ENCODE measurements at places on chromosomes 7 and 10.

DNA sequence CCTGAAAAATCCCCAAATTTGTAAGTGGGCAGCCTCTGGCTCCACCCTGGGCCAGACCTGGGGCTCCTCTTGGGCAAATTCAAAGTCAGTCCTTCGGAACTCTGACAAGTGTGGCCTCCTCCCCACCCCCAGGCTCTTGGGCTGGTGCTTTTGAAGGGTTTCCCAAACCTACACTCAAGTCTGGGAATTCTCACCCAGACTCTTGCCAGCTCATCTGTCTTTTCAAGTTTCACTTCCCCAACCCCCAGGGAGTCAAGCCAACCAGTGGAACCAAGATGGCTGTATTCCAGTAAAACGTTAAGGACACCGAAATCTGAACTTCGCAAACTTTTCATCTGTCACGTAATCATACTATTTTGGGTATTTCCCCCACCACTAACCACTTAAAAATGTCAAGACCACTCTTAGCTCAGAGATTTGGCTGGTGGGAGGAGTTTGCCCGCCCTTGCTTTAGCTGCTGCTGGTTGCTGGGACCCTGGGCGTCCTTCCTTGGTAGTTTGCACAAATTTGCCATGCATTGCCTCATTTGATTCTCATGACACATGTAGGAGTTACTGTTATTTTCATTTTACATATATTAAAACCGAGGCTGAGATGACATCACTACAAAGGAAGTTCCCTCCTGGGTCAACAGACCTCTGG lies 1.7 kb upstream of the MYO1G start:
- peak; percentile 49 for DNase-seq

GRCh38 chr7:98086281-98086718 lies 20.4 kb upstream of the LMTK2 start:
- no peak for DNase-seq

GRCh38 chr7:16759840-16760239 lies 6.3 kb downstream of the TSPAN13 start:
- no peak for DNase-seq

GRCh38 chr10:62000726-62001125 lies 99.2 kb downstream of the ARID5B start:
- no peak for DNase-seq

DNA sequence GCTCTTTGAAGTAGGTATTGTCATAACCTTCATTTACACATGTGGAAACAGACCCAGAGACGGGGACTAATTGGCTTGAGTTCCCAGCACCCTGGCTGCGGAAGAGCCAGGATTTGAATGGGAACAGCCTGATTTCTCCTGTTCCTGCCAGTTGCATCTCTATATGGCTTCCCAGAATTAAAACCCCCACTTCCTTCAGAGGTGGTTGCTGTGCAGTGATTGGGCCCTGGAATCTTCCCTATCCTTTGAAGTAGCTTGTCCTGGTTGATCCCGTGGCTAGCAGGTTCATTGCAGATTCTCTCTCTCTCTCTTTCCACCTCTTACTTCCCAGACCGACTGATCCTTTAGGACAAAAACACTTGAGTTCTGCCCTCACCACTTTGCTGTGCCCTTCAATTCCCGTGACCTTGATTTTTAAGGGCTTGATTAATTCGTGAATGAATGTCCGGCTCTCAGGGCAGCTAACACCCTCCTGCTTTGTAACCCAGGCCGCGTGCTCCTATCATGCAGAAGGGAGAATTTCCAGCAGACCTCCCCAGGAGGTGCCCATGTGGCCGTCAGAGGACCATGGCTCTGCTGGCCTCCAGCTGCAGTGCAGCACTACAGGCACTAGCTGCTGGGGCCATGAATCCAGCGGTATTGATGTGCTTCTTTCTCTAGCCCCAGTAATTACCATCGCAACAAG lies 120.6 kb upstream of the AGK start:
- peak; percentile 27 for DNase-seq

GRCh38 chr10:76021398-76021797 lies 590.0 kb downstream of the LRMDA start:
- no peak for DNase-seq

DNA sequence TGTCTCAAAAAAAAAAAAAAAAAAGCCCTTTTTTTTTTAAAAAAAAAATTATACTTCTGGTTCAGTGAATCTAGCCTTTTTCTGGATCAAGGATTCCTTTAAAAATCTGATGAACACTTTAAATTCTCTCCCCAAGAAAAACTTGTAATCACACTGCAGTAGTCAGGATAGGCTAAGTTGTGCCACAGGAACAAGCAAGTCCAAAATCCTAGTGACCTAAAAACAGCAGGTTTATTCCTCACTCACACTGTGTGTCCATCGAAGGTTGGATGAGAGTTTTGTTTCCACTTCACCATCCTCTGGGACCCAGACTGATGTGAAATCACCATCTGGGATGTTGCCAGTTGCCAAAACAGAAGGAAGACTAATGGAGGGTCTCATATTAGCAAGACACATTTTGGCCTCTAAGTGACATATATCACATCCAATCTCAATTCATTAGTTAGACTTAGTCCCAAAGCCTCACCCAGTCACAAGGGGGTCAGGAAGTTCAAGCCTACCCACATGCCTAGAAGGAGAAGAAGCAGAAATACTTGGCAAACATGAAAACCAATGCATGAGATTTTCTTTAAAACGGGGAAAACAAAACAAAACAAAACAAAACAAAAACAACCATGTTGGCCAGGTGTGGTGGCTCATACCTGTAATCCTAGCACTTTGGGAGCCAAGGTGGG lies 32.7 kb downstream of the CYP17A1 start:
- no peak for DNase-seq

DNA sequence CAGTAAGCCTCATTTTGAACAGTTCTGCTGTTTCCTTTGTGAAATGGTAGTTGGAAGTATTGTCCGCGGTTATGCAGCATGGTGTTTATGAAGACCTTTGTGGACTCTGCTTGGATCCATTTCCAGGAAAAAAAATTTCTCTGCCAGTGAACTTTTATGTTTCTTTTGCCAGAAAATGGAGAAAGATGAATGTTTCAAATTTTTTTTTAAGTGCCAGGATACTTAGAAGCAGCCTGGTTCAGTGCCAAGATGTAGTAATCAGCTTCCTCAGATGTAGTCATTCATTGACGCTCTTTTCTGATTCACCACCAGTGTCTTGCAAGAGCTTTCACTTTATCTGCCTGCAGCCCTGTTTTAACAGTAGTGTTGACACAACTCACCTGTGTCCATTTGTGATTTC lies 258.2 kb downstream of the SDK1 start:
- DNase-seq, result no peak

- DNase-seq, result no peak
Measured at GRCh38 chr7:157292770-157293412, 43.9 kb upstream of the DNAJB6 start.

DNA sequence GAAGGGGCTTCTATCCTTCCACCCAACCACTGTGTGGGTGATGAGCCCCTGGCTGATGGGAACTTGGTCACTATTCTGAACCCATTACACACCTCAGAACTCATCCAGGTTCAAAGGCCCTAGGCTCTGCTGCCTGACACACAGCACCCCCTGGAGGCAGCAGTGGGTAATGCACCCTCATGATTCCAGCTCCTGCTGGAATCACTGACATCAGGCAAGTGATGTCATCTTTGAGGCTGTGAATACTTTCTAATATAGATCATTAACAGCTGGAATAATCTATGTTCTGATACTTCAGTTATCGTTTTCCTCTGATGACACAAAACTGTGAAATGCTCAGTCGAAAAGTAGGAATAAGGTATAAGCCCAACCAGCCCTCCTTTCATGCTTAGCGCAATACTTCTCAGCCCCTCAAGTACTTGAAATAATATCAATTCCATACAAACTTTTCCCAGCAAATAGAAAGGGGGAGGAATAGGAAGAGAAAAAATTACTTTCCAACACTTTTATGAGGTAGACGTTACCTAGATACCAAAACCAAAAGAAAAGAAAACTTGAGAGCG lies 7.5 kb upstream of the RBP3 start:
- DNase-seq, result peak; percentile 63

DNA sequence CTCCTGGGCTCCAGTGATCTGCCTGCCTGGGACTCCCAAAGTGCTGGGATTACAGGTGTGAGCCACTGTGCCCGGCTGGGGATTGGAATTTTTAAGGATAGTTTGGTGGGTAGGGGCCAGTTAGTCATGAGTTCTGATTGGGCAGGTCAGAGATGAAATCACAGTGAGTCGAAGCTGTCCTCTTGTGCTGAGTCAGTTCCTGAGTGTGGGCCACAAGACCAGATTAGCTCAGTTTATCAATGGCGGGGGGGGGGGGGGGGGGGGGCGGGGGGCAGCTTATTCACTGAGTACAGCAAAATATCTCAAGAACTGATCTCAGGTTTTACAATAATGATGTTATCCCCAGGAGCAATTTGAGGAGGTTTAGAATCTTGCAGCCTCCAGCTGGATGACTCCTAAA lies 11.6 kb upstream of the ERCC6 start:
- peak; percentile 31 for DNase-seq

DNA sequence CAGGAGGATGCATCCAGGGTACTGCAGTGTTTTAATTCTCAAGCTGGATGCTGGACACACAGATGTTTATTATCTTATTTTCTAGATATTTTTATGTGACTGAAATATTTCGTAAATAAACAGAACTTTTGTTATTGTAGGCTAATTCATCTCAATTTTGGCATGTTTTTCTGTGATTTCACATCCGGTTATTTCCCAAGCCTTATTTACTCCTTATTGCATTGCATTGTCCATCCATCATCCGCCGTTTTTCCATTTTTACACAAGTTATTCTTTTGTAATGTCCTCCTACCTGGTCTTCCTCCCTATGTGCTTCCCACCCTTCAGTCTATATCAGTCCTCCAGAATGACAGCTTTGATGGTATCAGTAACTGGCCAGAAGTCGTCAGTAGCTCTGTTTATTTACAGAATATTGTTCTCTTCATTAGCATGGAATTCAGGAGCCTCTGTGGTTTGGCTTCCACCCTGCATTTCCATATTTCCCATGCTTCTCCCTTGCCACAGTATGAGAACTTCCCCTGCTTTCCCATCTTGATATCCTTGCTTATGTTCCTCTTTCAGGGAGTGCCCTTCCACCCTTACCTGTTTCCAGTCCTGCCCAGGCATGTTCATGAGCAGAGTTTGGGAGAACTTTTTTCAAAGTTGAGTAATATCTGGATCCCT lies 16.1 kb downstream of the GNAI1 start:
- DNase-seq, result no peak

DNA sequence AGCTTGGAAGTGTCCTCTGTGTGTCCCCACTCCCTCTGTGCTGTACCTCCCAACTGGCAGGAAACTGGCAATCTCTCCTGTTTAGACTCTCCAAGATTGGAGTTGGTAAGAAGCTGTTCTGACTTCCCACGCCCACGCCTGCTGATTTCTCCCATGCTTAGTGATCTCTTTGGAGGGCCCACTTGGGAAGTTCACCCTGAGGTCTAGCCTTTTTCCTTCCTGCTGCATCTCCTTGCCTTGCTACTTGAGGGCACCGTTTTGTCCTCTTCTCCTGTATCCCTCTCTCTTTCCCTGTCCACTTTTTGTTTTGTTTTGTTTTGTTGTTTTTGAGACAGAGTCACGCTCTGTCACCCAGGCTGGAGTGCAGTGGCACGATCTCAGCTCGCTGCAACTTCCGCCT lies 35.4 kb downstream of the ZAN start:
- no peak for DNase-seq

DNA sequence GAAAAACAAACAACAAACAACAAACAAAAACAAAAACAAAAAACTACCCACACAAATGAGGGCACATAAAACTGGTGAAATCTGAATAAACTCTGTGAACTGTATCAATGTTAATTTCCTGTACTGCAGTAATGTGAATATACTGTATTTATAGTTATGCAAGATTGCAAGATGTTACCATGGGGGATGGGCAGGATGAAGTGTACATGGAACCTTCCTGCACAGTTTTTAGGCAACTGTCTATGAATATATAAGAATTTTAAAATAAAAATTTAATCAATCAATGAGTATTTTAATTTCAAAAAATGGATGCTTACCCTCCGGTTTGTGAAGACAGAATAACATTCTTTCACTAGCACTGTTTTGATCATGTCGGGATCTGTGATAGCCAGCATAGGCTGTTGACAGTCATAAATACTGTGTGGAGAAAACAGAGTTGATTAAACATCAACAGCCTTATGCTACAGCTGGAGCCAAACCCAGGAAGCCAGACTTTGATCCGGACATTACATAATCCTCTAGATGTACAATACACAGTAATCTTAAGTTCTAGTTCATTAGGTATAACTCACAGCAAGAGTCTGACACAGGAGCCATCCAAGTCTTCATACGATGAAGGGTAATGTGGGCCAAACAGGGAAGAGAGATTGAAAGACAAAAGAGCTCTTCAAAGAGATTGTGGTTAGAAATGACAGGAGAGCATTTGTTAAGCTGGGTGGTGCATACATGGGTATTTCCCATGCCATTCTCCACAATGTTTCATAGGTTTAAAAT lies 14.8 kb downstream of the CYP3A7 start:
- DNase-seq, result peak; percentile 10
